ENCODE measurements at places on chromosomes 6 and 20. TPM values are rescaled to one million over a fixed set of nuclear protein-coding genes. Genes with fewer than 3 reads are reported as not detected.
A peak's percentile ranks its signal among the peaks of the same experiment; 100 is the strongest.

CD93 gene
- not detected for total RNA-seq

SRF gene
- total RNA-seq = 16.4 TPM

MUCL3 gene
- total RNA-seq = not detected

- DNase-seq = no peak
Observed at GRCh38 chr6:20279608-20280287, 67.5 kb upstream of the MBOAT1 start.

- no peak for DNase-seq
Observed at GRCh38 chr6:166169549-166170421, 2.1 kb upstream of the TBXT start.

DNA sequence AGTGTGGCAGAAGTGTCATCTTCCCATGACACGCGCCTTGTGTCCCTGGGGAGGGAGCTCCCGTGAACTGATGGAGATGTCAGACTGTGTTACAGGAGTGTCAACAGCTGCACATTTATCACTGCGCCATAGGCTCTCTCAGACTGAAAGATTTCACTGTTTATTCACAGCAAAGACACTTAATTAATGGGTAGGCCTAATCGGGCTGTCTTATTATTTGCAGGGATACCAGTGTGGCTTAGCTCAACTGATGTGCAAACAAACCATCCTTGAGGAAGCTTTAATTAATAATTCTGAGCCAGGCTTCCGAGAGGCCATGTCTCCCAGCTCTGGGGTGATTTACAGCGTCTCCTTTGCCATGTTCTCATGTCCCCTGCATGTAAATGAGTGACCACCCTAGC is 771.0 kb downstream of the QKI start:
- DNase-seq = no peak

DNA sequence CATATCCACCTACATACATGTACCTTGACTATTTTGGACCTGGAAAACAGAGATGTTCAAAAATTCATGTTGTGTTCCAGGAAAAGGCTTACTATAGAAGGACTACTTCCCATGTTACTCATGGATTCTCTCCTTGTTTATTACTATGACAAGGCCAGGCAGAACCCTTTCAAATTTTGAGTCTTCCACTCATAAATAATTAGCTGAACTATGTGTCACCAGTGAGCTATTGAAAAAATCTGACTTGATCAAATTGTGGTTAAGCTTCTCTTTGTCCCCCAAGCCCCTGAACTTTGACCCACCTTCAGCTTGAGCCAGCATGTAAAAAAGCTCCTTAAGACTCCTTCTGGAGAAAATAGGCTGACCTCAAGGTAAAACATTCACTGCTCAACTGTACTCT is 1142.8 kb upstream of the EYS start:
- no peak for DNase-seq

DNA sequence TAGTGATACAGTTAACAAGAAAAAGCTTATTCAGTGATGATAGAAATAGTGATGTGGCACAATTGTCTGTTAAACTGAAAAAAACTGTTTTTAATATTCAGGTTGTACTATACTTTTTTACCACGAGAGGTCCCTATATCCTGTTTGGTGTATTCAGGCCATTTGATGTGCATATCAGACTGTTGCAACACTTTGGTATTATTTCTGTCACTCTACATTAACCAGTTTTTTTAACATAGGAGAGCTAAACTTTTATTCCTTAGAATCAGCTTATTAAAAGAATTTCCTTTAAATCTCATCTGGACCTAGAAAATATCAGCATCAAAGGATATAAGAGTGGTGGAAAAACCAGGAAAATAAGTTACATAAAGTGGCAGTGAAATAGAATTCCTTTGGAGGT is 36.8 kb downstream of the TSPYL4 start:
- DNase-seq = peak; percentile 30

DNA sequence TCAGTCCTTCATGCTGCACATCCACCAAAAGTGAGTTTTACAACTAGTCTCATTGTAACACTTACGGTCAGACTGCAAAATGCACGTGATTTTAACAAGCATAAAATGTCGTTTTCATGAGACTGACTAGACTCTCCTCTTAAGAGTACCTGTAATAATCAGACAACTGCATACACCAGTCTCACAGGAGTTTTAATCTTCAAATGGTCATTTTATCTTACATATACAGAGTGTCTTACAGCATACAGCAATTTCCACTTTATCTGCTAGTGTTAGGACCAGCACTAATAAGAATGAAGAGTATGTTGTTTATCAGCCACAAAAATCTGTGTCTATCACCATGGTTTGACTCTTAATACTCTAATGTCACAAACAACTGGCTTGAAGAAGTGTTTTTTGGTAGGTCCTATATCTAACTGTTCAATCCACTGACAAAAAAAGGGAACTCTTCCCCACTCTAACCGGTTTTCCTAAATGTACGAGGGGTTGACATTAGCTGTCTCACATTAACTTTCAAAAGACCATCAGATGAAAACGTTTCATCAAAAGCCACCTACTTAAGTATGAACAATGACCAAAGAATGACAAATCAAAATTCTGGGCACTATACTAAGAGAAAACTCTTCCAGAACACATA is 1.5 kb upstream of the ASF1A start:
- DNase-seq = no peak

GRCh38 chr20:15596220-15596890 is 976.9 kb downstream of the KIF16B start:
- DNase-seq = no peak

DNA sequence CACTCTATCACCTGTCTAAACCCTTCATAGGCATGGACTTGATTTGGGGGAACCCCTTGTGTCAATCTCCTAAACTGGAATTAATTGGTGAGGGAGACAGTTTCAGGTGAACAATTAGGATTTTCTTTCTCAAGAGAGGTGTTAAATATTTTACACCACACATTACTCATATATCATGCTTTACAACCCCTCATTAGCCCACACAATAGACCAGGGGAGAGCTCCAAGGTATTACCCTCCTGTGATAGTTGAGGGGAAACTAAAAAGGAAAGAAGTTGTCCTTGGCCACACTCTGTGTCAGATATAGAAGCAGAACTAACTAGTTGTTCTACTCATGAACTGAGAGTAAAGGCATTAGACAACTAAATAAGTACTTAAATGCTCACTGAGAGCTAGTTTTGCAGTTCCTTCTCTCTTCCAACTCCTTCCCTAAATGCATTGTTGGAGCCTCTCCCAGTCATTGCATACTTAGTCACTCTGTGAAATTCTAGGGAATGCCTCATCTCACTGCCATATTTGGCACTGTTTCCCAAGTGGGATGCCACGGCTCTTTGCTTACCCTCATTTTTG is 183.7 kb upstream of the CEP162 start:
- no peak for DNase-seq

- no peak for DNase-seq
Observed at GRCh38 chr6:53432318-53433161, 83.8 kb upstream of the ELOVL5 start.

- no peak for DNase-seq
Observed at GRCh38 chr20:1940581-1940980, 45.4 kb downstream of the SIRPA start.

GRCh38 chr20:2752567-2753460 is 47.6 kb downstream of the CPXM1 start:
- DNase-seq = peak; percentile 37
